Mesothelial cell of epicardium (in vitro differentiated cells): ENCODE measurements at places on chromosomes 6 and 20.

DNA sequence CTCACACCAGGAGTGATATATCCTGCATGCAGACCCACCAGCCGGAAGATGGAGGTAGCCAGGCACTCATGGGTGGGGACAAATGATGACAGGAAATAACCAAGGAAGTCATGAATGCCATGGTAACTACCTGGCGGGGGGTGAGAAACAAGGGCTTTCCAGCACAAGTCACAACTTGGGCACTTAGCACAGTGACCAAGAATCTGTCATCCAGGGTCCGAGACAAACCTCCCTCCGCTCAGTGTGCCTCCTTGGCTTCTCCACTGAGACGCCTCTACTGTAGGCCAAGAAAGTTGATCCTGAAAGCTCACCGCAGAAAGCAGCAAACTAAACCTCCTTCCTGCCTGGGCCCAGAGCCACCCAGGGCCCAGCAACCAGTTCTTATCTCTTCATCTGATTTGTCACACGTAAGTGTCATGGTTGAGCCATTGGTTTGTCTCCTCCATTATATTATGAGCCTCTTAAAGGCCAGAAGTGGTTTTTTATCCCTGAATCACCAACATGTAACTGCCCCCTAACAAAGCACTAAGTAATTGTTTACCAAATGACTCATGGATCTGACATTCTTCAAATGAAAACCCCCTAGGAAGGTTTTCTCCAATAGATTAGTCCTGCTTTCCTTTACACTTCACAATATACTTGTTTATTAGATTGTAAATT is 84.3 kb upstream of the TAB2 start:
- DNase-seq, result no peak

DNA sequence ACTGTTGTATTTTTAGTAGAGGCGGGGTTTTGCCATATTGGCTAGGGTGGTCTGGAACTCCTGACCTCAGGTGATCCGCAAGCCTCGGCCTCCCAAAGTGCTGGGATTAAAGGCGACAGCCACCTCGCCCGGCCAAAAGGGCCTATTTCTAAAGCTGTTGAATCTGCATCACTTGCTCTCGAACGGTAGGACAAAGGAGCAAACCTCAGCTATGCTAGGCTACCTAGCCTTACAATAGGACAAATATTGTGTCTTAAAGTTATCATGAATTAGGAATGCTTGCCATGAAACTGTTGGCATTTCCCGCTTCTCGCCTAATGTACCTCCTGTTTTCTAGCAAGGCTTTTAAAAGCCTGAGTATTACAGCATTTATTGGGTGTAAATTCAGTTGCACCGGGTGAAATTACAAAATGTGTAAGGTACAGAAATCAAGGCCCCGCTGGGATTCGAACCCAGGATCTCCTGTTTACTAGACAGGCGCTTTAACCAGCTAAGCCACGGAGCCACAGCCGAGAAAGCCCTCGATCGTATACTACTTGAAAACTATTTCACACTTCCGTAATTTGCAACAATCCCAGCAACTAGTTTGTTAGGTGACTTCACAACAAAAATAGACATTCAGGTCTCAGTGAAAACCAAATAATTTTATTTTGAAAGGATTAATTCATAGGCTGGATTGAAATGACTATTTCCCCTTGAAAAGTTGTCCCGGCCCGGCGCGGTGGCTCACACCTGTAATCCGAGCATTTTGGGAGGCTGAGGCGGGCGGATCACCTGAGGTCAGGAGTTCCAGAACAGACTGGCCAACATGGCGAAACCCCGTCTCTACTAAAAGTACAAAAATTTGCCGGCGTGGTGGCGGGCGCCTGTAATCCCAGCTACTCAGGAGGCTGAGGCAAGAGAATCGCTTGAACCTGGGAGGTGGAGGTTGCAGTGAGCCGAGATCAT is 211.6 kb upstream of the ZNF184 start:
- DNase-seq, result no peak

DNA sequence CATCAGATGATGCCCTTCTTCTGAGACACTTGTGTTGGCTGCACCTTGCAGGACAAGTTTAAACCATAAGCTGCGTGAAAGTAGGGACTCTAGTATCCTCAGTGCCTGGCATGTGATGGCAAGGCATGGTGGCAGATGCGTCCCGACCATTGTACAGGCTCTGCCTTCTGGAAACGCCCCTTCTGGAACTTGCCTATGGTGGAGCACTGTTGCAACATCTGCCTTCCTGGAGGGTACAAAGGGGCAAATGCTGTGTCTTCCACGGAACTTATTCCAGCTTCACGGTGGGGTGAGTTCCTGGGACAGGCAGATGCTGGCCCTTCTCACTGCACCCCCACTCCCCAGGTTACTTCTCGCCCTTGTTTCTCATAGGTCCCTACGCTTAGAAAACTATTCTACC is 232.8 kb downstream of the THBS2 start:
- DNase-seq, result no peak

GRCh38 chr20:35953387-35954199 is 709 bp downstream of the SCAND1 start:
- peak; percentile 73 for DNase-seq

- no peak for DNase-seq
These were observed 66.8 kb upstream of the NT5E start for GRCh38 chr6:85383042-85383441.

GRCh38 chr20:24954151-24954550 is 5.1 kb downstream of the CST7 start:
- DNase-seq, result no peak
